ENCODE measurements at places on chromosomes 6 and 20. TPM values are rescaled to one million over a fixed set of nuclear protein-coding genes. Genes with fewer than 3 reads are reported as not detected.

The PPIL6 gene
- 41.5 TPM for total RNA-seq

The LTB gene
- total RNA-seq, result 0.31 TPM

The FOXS1 gene
- total RNA-seq, result 0.78 TPM

The POLR1H gene
- total RNA-seq, result 13.9 TPM

The MUC21 gene
- not detected for total RNA-seq

The GPR6 gene
- not detected for total RNA-seq

The XKR7 gene
- 12.6 TPM for total RNA-seq

The HLA-DQA2 gene
- 0.16 TPM for total RNA-seq

The PSORS1C2 gene
- total RNA-seq, result not detected

The SLC17A9 gene
- 0.16 TPM for total RNA-seq

The VWA7 gene
- 0.31 TPM for total RNA-seq

The RTN4IP1 gene
- 9.0 TPM for total RNA-seq

The EYA4 gene
- total RNA-seq, result 0.47 TPM

The FNDC1 gene
- total RNA-seq, result 1.1 TPM
